NK-92 treated with Interleukin-12 subunit alpha and Interleukin-12 subunit beta, amount 100 ng/mL, for 24 hours (cell line): ENCODE measurements at places on chromosomes 4 and X.

- no peak for DNase-seq
Measured at GRCh38 chrX:68048774-68049173, 384.5 kb downstream of the OPHN1 start.

DNA sequence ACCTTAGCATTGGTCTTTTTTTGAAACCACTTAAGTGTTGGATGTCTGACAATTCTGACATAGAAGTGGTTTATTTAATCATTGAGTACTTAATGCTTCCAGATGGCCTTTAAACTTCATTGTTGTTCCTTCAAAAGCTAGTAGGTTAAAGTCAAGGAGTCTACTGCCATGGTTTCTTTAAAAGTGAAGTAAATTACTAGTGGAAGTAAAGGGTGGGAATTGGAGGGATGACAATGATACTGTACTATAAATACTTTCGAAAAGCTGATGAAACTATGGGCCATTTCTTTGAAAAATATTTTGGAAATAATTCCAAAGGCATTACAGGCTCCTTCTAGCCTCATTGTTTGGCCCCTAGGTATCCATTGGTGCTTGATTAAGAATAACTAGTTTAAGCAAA lies 51.9 kb downstream of the ATP10D start:
- DNase-seq: no peak

DNA sequence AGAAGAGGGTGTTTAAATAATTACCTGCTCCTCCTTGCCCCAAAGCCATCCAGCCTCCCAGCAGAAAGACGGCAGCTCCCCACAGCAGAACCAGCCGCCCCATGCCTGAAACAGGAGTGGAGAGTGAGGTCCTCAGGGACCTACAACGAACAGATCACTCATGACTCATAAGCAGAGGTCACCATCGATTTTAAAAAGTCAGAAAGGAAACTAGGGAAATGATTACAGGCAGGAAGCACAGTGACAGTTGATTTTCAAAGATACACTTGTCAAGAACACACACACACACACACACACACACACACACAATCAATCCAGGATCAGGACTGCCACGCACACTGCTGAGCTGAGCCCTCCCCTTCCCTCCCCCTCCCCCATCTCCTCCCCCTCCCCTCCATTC lies at the start of gene CRLF2:
Gene CRLF2, minus strand, starts transcription at position 118 of the 400 bp plus-strand sequence. Its CDS starts 15 bp downstream, at position 103.
- DNase-seq: no peak

GRCh38 chrX:72371405-72371804 lies 65.7 kb upstream of the CITED1 start:
- DNase-seq: no peak

GRCh38 chr4:183337349-183337748 lies 15.1 kb upstream of the CLDN24 start:
- DNase-seq: no peak

DNA sequence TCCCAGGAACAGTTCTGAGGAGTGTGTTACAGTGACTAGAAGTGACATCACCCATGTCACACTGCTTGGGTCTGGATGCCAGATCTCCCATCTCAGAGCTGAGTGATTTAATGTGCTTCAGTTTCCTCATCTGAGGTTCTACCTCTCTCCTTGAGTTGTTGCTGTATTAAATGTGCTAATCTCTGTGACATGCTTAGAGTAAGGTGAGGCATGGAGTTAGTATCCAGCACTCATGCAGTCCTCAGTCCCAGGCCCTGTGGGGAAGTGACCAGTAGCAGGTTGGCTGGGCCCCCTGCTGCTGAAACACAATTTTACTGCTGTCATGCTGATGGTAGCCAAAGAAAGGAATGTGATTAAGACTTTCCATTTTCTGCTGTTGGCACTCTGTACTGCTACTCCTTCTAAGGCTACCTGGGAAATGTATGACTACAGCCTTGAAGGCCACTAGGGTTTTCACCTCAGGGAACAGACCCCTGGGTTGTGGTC lies 639.6 kb downstream of the MID1IP1 start:
- DNase-seq: no peak

DNA sequence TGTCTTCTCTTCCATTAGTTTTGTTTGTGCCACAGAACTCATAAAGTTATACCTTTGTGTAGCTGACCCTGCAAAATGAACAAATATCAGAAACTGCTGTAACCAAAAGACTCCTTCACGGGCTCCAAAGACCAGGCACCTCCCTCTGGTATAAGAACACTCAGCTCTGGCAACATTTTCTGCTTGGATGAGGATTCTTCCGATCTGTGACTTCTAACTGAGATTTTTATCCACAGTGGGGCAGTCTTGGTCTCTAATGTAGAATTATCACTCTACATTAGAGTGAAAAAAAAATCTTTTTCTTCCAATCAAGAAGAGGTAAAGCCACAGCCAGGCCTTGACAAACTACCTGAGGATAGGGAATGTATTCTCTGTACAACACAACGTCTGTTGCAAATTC lies 38.5 kb upstream of the PRSS48 start:
- DNase-seq: no peak

- no peak for DNase-seq
Measured at GRCh38 chr4:77856152-77856551, 6.5 kb upstream of the MRPL1 start.

DNA sequence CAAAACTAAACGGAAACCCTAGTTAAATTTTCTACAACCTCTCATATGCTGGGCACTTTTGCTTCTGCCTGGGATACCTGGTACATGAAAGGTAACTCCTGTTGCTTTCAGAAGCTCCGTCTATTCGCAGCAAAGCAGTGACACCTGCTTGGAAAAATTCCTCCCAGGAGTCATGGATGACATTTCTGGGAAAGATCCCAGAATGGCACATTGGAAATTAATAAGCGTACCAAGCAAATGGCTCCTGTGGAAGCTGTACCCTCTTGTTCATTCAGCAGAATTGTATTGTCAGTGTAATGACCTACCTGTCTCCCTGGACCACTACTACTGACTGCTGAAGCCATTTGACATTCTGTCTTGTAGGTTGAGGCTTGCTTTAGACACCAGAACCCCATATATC lies 349.7 kb upstream of the NOCT start:
- DNase-seq: no peak

DNA sequence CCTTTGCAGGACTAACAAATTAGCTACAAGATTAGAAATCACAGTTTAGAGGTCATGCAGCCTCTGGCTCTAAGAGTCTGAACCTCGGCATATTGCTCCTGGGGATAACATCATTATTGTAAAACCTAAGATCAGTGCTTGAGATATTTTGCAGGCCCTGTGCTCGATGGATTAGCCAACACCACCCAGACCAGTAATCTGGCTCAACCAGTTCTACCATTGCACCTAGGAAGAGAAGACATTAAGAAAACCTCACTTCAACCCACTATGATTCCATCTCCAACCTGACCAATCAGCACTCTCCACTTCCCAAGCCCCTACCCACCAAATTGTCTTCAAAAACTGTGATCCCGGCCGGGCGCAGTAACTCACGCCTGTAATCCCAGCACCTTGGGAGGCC lies 43.6 kb downstream of the WFS1 start:
- no peak for DNase-seq

DNA sequence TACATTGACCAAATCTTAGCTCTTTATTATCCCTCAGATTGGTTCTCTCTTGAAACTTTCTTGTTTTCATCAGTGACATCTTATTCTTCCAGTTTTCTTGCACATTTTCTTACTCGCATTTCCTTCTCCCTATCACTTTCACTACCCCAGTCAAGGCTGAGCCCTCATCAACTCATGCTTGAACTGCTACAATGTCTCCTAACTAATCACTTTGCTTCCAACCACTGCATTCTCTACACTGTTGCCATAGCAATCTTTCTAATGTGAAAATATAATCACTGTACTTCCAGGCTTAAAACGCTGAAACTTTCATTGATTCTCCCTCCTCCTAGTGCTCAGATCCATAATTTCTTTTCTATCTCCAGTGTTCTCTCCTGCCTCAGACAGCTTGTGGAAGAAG lies 22.2 kb upstream of the LPAR4 start:
- DNase-seq: no peak

DNA sequence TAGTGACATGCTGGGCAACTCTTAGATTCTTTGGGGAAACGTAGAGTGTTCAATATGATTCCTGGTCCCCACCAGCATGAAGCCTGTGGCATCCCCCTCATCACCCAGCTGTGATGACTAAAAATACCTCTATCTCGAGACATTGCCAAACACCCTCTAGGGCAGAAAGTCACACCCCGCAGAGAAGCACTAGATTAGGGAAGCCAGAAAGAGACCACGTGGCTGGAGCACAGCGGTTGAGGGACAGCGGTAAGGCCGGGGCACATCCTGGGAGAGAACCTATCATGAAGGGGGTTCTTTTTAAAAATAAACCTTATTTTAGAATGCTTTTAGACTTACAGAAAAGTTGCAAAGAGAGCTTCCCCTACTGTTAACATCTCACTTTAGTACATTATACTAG lies 11.0 kb downstream of the FAT1 start:
- no peak for DNase-seq

- no peak for DNase-seq
Measured at GRCh38 chrX:125398959-125399440, 79.3 kb downstream of the TEX13C start.
